ENCODE measurements at places on chromosomes 7 and 10. TPM values are rescaled to one million over a fixed set of nuclear protein-coding genes. Genes with fewer than 3 reads are reported as not detected.
A peak's percentile ranks its signal among the peaks of the same experiment; 100 is the strongest.

The CFAP46 gene
- total RNA-seq = 0.16 TPM

The SPDYE5 gene
- not detected for total RNA-seq

The POU6F2 gene
- 0.14 TPM for total RNA-seq

The LRRC27 gene
- total RNA-seq = 5.3 TPM

The WNT8B gene
- total RNA-seq = 0.22 TPM

The LLCFC1 gene
- not detected for total RNA-seq

The IKZF1 gene
- total RNA-seq = 504 TPM

GRCh38 chr10:29806350-29806788 lies 171.6 kb upstream of the SVIL start:
- no peak for DNase-seq

GRCh38 chr10:35912615-35913569 lies 270.8 kb upstream of the FZD8 start:
- no peak for DNase-seq

DNA sequence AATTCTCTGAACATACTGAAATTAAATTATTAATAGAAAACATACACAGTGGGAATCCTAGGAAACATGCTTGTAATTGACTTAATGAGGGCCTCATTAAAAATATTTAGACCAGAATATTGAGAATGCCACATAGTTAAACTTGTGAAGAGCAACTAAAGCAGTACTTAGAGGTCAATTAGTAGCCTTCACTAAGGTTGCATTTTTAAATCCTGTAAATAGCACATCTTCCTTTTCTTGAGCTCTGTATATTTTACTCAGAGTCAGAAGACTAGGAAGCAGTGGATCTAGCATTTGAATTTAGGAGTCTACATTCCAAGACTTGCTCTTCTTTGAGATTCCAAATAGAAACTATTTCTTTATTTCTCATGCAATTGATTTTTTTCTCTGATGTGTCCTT lies 56.0 kb downstream of the GTF2I start:
- DNase-seq = no peak

GRCh38 chr10:86102451-86102850 lies 264.1 kb downstream of the GRID1 start:
- DNase-seq = no peak

DNA sequence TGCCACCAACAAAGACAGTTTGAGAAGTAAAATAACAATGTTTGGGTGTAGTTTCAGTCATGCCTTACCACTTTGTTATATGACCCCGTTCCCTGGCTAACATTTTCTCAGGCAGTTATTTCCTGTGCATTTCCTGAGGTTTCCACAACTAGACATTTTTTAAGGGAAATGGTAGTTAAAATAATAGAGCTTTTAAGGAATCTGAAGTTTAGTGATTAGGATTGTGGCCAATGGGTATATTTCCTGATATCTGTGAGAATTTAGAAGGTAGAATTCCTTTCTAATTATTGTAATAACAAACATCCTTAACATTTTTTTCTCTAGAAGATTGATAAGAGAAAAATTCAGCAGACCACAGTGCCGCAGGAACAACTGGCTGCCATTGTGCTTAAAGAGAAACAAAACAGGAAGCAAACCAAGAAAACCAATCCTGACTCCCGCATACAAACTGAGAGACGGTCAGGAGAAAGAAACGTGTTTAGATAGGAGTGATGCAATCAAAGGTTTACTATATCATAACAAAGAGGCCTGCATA lies 193.6 kb downstream of the MBL2 start:
- DNase-seq = no peak

- no peak for DNase-seq
Observed at GRCh38 chr10:1462032-1462431, 275.3 kb downstream of the ADARB2 start.

DNA sequence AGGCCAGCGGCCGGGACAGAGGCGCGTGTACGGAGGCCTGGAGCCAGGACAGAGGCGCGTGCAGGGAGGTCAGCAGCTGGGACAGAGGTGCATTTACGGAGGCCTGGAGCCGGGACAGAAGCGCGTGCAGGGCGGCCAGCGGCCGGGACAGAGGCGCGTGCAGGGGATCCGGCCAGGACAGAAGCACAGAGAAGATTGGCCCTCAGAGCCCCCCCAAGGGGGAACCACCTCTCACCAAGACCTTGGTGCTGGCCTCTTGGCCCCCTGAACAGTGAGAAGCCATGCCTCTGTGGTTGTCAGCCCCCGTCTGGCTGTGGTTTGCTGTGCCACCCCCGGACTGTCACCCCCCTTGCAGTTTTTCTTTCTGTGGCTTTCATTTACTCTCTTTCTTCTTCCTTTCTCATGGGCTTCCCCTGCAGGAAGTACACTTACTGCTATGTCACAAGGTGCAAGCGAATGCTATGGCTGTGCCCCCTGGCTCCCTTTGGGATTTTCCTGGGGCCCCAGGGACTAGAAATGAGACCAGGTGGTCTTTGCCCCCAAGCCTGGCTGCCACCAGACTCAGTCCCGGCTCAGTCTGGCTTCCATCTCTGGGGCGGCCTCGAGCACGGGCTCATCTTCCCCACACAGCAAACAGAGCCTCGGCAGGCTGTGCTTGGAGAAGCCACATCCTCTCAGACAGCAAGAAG lies 41.1 kb downstream of the INSIG1 start:
- peak; percentile 16 for DNase-seq

- no peak for DNase-seq
Observed at GRCh38 chr10:23826421-23826820, 382.5 kb upstream of the KIAA1217 start.

- peak; percentile 52 for DNase-seq
Observed at GRCh38 chr10:47261121-47261520, 38.9 kb upstream of the GDF10 start.

GRCh38 chr7:106480616-106481031 lies 180.3 kb downstream of the CCDC71L start:
- DNase-seq = peak; percentile 31

DNA sequence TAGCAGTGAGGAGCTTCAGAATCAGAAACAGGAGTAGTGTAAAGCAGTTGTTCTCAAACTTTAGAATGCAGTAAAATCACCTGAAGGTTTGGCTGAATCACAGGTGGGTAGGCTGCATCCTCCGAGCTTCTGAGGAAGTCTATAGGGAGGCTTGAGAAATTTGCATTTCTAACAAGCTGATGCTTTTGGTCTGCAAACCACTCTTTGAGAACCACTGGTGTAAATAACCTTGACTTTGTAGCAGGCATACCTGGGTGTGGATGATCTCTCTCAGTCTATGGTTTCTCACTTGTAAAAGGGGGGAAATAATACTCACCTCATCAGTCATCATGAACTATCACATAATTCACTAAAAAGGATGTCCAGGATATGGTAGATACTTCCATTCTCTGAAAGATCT lies 118.1 kb downstream of the SRI start:
- DNase-seq = peak; percentile 25

- peak; percentile 17 for DNase-seq
Observed at GRCh38 chr7:3955751-3956696, 655.0 kb downstream of the SDK1 start.

- no peak for DNase-seq
Observed at GRCh38 chr10:20785174-20785573, 111.9 kb downstream of the NEBL start.

GRCh38 chr10:92284112-92284704 lies 6.7 kb downstream of the CPEB3 start:
- DNase-seq = no peak

GRCh38 chr7:144468990-144469732 lies 65.7 kb upstream of the NOBOX start:
- no peak for DNase-seq

DNA sequence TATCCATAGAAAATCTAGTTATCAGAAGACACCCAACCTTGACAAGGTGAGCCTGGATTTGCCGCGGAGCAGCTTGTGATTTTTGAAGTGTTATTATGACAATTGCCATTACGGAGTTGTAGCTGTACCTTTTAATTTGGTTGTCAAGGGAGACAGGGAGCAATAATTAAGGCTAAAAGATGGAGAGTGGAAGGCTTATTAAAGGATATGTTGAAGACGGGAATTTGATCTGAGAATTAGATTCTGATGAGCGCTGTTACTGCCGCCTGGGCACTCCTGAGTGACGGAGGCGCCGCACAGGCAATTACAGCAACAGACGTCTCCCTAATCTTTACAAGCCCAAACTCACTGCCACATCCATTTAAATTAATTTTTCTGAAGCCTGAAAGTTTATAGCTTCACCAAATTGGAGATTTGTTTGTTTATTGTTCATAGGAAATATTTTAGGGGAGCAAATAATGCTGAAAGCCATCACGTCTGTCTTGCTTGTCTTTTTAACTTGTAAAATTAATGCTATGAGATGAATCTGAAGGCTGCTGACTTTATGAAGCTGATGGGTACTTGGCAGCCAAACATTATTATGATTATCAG lies 475.0 kb upstream of the ADARB2 start:
- no peak for DNase-seq

DNA sequence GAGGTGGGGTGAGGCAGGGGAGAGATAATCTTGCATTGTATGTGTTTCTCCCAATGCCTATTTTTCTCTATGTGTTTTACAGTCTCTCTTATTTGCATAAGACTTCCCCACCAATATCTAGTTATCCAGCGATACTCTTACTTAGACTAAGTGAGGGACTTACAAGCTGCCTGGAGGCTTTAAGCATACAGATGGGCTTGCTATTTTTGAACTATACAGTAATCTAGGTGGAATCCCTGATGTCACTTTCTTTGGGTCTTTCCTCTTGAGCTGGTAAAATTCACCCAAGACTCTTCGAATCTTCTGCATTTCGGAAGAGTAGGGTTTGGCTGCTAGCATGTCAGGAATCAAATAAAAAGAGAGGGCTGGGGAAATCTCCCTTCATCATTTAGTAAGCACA lies 76.6 kb downstream of the NDUFB2 start:
- DNase-seq = no peak

GRCh38 chr7:91814189-91814588 lies 66.3 kb downstream of the MTERF1 start:
- no peak for DNase-seq

DNA sequence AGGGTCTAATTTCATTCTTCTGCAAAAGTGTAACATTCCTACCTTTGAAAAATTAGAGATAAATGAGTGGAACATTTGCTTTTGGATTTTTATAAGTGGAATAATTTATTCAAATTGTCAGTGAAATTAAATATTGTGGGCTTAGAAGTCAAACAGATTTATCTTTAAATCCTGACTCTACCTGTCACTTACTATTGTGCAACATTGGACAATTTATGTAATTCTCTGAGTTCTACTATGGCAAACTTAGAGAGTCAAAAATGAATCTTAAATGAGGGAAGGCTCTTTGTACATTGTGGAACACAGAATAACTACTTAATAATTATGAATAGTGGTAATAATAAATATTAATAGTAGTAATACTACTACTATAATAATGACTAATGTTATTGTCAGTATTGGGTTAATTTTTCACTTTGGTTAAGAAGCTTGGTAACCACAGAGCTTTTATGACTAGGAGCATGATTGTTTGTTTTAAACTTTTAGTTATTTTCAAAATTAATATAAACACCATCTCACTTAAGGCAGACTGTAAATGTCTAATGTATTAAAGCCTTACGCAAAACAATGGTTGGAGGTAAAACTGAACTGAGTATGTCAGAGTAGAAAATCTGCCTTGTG lies 70.0 kb downstream of the PRKG1 start:
- no peak for DNase-seq

DNA sequence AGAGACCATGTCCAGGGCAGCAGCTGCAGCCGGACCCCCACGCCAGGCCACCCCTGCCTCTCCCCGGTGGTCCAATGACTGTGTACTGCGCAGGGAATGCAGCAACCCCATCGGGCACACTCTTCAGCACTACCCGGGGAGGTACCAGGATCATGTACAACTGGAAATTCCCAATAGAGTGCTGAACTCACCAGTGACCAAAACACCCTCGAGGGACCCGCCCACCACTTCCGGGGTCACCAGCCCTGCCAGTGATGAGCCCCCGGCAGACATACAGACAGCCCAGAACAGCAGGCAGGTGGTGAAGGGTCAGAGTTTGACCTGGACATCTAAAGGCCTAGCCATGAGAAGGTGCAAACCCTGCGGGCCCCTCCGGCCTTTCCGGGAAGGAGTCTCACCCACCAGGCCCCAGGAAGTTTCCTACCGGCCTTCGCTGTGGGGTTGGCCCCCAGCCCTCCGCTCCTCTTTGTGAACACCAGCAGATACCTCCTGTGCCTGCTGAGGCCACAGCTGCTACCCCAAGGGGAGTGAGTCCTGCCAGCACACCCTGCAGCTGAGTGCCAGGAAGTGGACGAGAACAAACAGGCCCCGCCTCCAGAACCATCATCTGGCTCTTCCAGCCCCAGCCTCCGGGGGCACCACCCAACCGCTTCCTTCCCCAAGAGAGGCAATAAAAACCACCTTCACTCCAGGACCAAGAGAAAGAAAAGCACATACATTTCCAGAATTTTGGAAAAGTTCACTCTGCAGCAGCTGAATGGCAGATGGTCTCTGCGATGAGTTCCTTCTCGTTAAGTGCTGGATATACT lies 5.0 kb upstream of the ANKRD61 start:
- peak; percentile 72 for DNase-seq

DNA sequence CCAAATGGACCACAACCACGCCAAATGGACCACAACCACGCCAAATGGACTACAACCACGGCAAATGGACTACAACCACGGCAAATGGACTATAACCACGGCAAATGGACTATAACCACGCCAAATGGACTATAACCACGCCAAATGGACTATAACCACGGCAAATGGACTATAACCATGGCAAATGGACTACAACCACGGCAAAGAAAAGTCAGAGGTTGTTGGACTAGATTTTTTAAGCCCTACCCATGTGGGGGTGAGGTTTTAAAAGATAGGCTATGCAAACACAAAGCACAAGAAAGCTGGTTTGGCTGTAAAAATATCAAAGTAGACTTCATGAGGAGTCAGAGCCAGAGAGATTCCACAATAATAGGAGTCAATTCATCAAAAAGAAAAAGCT lies 55.8 kb downstream of the NCAPG2 start:
- no peak for DNase-seq

DNA sequence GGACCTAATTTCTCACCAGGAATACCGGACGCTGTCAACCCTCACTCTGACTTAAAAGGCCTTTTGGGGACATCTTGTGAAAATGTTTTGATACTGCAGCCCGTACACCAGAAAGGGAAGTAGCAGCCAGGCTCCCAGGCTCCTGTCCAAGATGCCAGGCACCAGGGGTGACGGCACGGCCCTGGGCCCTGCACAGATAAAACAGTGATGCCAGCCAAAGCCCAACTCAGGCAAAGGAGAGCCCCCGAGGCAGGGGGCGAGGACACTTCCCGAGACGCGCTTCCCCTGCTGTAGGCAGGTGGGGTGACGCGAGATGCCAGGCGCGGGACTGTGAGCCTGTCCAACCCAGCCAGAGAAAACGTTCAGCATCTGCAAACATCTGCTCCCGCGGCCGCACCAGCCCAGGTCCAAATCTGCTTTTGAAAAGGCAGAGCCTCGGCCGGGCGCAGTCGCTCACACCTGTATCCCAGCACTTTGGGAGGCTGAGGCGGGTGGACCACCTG lies 15.7 kb downstream of the ZFAND2A start:
- DNase-seq = no peak

GRCh38 chr10:75187961-75188426 lies 22.6 kb upstream of the VDAC2 start:
- peak; percentile 65 for DNase-seq

DNA sequence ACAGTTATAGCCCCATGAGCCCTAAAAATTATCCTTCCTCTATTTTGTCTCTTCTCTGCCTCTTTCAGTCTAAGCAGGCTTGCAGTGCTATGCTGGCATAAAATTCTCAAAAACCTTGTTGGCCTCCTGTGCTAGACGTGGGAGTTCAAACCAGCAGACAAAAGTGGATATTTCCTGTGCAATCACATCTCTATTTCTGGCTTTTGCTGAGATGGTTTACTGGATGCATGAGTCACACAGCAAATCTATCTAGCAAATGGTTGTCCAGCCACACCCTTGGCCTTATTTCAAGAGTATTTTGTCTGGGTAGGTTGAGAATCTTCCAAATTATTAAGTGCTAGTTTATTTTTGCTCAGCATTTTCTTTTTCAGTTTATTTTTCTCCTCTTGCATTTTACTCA lies 370.8 kb downstream of the CDC14C start:
- no peak for DNase-seq
